NCI-H2081 treated with DMSO at 0.1 percent for 48 hours (cell line): ENCODE measurements at places on chromosomes 6 and 20.

DNA sequence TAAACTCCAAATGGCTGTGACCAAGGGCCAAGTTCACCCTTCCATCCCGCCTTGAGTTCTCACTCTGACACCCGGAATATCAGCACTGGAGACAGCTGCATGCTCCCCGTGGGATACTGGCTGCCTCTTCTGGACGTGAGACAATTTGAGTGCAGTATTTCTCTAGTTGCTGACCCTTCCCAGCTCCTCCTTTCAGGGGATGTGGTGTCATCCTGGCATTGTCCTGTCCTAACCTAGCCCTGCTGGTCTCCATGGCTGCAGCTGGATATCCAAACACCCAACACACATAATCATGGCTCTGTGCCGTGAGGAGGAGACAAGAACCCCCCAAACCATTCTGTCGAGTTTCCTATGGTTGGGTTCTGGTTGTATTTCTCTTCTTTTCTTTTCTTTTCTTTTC, 82.6 kb downstream of the PAX1 start:
- no peak for DNase-seq

DNA sequence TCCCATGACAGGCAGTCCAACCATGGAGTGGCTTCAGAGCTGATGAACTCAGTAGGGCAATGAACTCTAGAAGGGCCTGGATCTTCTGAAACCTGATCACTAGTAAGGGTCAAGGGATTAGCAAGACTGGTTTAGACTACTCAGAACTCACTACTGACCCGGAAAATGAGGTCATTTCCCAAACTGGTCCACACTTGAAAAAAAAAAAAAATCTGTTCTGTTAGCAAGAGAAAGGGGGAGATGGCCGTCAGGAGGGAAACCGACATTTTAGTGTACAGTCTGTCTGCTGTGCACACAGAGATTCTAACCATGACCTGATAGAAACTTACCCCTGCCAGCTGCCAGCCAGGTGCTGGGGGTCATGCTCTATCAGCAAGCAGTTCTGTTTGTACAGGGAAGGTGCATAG, 262.4 kb upstream of the AGPAT4 start:
- DNase-seq, result no peak

- DNase-seq, result no peak
Measured at GRCh38 chr6:34522761-34523160, 33.4 kb downstream of the SPDEF start.

- DNase-seq, result no peak
Measured at GRCh38 chr6:14275493-14275851, 157.9 kb downstream of the CD83 start.

- no peak for DNase-seq
Measured at GRCh38 chr20:1941226-1941625, 46.0 kb downstream of the SIRPA start.

DNA sequence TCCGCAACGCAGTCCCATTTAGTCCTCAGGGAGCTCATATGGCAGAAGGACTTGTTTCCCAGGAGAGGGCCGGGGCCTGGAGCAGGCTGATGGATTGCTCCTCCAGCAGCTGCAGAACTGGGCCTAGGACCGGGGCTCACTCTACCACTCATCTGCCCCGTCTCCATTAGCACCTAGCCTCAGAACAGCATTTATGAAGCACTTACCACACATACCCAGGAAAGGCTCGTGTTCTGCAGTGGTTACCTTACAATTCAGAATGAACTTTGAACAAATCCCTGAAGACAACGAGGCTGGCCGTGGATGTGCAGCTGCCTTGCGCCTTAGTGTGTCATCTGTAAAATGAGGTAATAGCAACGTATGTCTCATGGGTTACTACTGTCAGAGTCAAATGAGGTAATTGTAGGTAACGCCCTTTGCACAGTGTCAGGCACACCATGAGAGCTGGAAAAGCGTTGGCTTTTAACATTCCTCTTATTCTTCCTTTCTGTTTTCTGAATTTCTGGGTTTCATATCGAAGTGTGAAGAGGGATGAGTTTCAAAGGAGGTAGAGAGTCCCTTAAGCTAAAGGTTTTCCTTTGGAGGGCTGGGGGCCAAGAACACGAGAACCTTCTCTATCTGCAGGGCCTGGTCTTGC, 46.3 kb upstream of the CD93 start:
- DNase-seq, result no peak

DNA sequence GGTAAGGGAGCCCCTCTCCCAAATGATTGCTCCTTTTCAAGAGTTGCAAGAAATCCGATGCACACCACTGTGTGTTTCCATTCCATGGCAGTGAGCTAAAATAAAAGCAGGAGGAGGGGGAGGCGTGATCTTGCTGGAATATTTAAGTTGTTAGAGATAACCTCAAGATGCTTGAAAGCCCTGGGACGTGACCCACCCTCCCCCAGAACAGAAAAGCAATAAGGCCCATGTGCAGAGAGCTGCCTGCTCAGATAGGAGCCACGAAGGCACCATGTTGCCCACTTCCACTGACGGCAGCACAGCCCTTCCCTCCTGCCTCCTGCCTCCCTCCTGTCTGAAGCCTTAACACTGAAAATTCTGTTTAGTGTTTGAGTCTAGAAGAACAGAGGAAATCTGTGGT, 432.6 kb upstream of the CDH4 start:
- DNase-seq, result no peak

GRCh38 chr6:25042536-25042935, 106.8 kb upstream of the RIPOR2 start:
- DNase-seq, result no peak

- DNase-seq, result no peak
Measured at GRCh38 chr6:16238963-16239797, 793 bp downstream of the GMPR start.

- peak; percentile 61 for DNase-seq
Measured at GRCh38 chr6:79571030-79571367, 33.8 kb upstream of the LCA5 start.

DNA sequence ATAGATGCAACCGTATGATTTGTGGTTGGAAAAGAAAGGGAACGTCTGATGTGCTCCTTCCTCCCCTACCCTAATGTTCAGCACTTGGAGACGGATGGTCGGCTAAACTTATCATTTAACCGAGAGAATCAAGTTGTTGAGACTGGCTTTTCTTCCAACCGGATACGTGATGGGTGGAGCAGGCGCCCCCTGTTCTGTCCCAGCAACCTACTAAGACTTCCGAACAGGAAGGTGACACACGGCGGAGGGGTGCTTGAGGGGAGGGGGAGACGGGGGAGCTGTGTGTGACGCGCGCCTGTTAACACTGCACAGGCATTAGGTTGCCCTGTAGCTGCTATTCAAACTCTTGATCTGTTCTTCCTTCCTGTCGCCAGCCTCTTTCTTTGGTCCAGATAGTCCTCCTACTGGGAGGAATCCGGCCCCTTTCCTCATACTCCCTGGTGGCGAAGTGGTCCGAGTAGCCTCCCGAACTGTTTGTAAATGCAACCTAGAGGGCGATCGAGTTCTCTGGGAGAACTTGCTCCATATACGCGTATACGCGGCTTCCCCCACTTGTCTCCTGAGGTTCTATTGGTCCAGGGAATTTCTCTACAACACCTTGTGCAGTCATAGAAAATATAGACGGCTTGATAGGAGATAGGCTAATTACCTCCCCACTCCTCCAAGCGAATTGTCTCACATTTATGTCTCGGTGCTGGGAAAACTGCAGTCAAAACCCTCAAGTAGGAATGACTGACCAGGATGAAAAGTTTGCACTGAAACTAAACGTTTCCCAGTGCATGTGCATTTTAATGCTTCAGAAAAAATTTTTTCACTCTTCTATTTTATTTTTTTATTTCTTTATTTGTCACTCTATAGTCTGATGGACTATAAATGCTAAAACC, 126.0 kb upstream of the SLC2A12 start:
- peak; percentile 10 for DNase-seq

GRCh38 chr6:111780393-111780792, 92.9 kb downstream of the FYN start:
- no peak for DNase-seq

GRCh38 chr6:14728396-14729024, 517.4 kb upstream of the JARID2 start:
- DNase-seq, result no peak

DNA sequence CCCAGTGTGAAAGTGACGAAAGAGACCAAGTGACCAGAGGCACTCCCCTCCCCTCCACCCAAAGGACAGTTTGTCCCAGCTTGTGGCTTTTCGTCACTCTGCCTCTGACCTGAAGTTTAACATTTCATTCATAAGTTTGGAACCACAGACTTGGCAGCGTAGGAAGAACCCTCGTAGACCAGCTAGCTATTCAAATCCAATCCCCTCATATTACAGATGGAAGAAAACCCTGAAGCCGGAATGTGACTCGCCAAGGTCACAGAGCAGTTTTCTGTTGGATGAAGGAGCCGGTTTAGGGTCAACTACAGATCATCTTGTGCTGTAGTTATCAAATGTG, 3.9 kb upstream of the SYS1 start:
- no peak for DNase-seq

GRCh38 chr6:75204217-75204958, 1.5 kb downstream of the COL12A1 start:
- DNase-seq, result no peak

GRCh38 chr6:169978615-169979161, 227.3 kb downstream of the ERMARD start:
- no peak for DNase-seq

- DNase-seq, result no peak
Measured at GRCh38 chr20:49510562-49511122, 28.2 kb upstream of the KCNB1 start.

GRCh38 chr6:23388086-23388783, 737.8 kb upstream of the NRSN1 start:
- DNase-seq, result no peak

DNA sequence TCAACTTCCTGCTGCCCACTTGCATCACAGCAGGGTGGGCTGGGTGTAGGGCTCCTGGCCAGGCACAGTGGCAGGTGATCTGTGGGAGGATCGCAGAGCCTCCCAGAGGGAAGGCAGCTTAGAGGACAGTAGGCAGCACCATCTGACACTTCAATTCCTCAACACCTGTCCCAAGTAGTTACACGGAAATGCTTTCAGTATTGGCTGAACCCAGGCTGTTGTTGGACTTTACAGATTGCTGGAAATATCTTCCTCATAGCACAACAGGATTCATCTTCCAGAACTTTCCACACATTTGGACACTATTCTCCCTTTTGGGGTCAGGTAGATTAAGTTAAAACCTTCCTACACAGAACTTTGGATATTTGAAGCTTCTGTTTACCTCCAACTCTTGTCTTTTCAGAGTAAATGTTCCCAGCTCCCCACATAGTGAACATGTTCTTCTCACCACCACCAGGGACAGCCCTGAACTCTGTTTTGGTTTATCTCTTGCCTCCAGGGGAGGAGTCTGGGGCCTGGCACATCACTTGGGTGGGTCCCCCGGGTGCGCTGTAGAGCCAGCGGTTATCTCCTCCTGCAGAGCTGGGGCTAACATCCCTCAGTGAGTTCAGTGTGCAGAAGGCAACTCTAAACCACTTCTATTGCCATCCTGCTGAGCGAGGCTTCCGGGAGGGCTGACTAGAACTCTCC, 3.5 kb upstream of the SLC22A2 start:
- no peak for DNase-seq

GRCh38 chr6:130432838-130433237, 67.0 kb downstream of the TMEM200A start:
- no peak for DNase-seq

- no peak for DNase-seq
Measured at GRCh38 chr6:14550822-14551221, 433.2 kb downstream of the CD83 start.

GRCh38 chr6:129134535-129134934, 251.6 kb downstream of the LAMA2 start:
- no peak for DNase-seq

DNA sequence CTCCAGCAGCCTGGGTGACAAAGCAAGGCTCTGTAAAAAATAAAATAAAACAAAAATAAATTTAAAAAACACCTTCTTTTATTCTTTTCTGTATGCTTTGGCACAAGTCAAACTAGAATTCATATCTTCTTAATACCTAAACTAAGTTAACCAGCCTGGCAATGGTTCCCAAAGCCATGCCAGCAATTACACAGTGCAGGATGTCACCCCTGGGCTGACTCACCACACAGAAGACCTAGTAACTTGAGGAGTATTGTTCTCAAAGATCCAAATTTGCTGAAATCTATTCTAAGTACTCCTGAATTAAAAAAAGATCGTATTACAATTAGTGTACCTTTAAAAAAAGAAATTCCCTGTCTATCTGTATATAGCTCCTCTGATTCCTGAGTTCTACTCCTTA, 162.7 kb upstream of the SGK1 start:
- DNase-seq, result no peak

- no peak for DNase-seq
Measured at GRCh38 chr6:160992061-160992979, 751 bp downstream of the MAP3K4 start.

GRCh38 chr6:15107644-15108382, 138.1 kb upstream of the JARID2 start:
- no peak for DNase-seq

DNA sequence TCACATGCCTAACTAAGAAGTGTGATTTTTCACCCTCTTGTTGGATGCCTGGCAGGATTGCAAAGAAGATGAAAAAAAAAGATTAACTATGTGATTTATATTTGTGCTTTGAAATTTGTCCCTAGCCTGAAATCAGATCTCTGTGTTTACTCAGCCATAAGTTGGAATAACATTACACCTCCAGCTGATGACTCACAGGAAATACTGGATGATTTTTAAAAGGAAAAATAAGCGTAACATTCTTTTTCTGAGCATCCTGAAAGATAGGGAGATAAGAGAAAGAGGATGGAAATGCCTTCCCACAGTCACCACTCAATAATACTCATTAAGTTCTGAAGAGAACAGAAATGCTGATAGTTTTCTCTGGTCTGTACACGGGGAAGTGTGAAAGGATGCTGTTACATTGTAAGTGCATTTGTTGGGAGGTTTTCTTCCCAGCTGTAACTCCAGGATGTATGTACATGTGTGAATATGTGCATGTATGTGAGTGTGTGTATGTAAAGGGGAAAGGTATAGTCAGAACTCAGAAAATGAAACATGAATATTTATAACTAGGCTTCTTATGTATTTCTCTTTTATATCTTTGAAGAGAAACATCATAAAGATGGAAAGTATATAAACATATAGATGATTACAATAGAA, 37.4 kb upstream of the RIPPLY2 start:
- DNase-seq, result no peak

- DNase-seq, result no peak
Measured at GRCh38 chr20:745683-746301, 22.5 kb downstream of the SLC52A3 start.

GRCh38 chr6:37429352-37429750, 3.7 kb upstream of the CMTR1 start:
- no peak for DNase-seq

GRCh38 chr6:34090935-34091334, 55.0 kb downstream of the GRM4 start:
- no peak for DNase-seq

GRCh38 chr20:20261159-20261558, 106.7 kb upstream of the INSM1 start:
- DNase-seq, result no peak

DNA sequence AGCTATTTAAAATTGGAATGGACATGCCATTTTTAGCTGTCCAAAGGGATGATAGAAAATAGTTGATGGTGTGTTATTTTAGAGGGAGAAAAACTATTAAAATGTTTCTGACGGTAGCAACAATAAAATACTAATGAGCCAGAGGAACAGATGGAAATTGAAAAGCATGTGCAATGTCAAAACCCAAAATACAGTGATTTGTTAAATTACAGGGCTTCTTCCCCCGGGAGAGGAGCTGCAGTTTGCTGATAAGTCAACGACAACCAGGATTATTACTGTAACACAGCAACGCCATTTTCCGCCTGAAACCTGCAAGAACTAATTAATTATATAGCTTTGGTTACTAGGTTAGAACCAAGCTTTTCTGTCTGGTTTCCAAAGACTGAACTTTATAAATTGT, 179.6 kb upstream of the SPTLC3 start:
- DNase-seq, result no peak

- DNase-seq, result no peak
Measured at GRCh38 chr20:63022501-63022900, 15.7 kb upstream of the BHLHE23 start.
